Temporal lobe (tissue), 4 donors: ENCODE measurements at places on chromosomes 4 and X. TPM values are rescaled to one million over a fixed set of nuclear protein-coding genes. Genes with fewer than 3 reads are reported as not detected.

Gene QRFPR
- total RNA-seq, result 0.49 TPM

Gene CFI
- total RNA-seq, result 4.7 TPM

Gene CT47A7
- total RNA-seq, result not detected

Gene DUSP9
- 1.7 TPM for total RNA-seq

Gene BMP3
- 4.4 TPM for total RNA-seq

Gene DUSP21
- not detected for total RNA-seq

Gene ARSJ
- 0.49 TPM for total RNA-seq
